Activated T-cell treated with anti-CD3 and anti-CD28 coated beads, Interleukin-2, amount 50 U/mL, for 48 hours (primary cell): ENCODE measurements at places on chromosomes 5 and 9.

GRCh38 chr5:134493461-134494055, 31.9 kb upstream of the JADE2 start:
- DNase-seq, result no peak

GRCh38 chr5:21159510-21160059, 1171.6 kb upstream of the CDH18 start:
- no peak for DNase-seq

GRCh38 chr5:61449804-61450492, 117.9 kb downstream of the ZSWIM6 start:
- DNase-seq, result no peak

GRCh38 chr5:140055152-140055551, 12.1 kb upstream of the NRG2 start:
- DNase-seq, result no peak

DNA sequence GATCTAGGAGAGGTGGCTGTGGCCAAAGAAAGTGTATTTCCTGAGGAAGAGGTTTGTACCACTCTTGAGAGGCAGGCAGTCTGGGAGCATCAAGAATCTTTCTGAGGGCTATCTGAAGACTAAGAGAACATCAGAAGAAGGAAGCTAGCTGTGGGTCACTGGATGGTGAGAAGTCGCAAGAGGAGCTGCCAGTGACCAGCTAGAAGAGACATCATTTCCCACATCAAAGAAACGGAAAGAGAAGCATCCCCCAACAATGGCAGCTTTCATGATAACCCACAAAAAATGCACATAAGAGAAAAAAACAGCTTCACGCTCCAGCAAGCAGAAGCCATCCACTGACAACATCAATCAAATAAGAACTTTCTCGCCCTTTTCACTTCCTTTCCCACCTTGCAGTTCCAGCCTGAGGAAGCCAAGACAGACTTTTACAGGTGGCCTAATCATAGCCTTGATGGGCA, 25.0 kb upstream of the CEP78 start:
- no peak for DNase-seq

DNA sequence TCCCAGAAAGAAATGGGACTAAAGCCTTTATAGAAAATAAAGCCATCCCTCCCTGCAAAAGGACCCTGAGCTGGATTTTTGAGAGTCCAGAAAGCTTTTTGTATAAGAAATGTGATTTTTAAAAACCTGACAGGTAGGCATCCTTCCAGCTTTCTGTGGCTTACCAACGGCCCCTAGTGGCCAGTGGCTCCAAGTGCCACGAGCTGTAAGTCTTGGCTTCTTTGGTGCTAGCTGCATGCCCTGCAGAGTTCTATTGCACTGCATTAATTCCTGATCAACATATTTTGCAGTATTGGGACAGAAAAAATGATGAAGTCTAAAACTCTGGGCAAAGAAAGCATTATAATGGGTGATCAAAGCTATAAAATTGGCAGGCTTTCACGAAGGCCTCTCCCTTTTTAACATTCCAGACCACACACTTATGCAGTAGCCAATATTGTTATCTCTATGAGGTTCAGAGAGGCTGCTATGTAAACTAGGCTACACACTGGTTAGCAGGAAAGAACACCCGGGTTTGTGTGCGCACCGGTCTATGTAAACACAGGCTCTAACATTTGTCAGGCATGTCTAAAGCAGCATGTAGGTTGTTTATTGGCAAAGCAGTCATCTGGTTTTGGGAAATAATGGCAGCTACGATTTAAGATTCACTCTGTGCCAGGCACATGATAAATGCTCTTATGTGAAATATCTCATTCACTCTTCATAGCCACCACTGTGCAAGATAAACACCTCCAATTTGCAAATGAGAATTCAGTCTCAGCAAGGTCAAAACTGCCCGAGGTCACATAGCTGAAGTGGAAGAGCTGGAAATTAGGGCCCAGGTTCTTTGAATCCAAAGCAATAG, 55.2 kb downstream of the NMUR2 start:
- peak; percentile 32 for DNase-seq

GRCh38 chr5:143653256-143653655, 158.7 kb upstream of the HMHB1 start:
- DNase-seq, result peak; percentile 19

- DNase-seq, result peak; percentile 17
Measured at GRCh38 chr9:116000748-116001329, 152.8 kb upstream of the PAPPA start.

DNA sequence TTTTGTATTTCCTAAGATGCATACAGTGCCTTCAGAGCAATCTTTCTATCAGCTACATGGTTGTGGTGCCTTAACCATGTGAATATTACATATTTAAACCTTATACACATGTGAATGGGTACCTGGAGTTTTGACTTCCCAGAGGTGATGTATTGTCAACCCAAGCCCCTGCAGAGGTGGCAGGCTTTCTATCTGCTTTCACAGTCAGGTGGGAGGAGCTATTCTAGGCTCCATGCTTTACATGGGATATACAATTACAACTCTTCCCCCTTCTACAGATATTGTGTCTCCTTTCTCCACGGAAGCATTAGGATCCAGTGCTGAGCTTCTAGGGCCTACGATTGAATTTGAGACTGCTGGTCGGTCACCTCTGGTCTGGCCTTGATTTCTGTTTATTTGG, 89.8 kb upstream of the TUT7 start:
- DNase-seq, result no peak

- DNase-seq, result no peak
Measured at GRCh38 chr9:137319011-137319738, 17.1 kb upstream of the NRARP start.

- DNase-seq, result no peak
Measured at GRCh38 chr5:108233617-108234155, 148.2 kb downstream of the FBXL17 start.

DNA sequence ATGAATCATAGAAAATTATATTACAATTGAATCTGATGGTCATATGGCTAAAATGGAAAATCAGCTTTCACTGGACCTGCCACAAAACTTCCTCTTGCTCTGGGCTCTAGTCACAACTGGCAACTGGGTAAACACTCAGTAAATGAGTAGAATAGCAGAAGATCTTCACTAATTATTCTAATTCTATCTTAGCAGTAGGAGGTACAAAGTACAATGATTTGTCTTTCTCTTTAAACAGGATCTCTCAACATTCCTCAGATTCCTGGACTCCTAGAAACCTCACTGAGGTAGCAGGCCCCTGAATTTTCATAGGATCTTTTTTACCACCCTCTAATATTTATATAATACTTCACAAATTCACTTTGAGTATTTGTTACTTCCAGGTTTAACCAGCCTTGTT, 239.9 kb upstream of the SMARCA2 start:
- no peak for DNase-seq

- DNase-seq, result peak; percentile 73
Measured at GRCh38 chr5:132437604-132438266, 52.8 kb downstream of the IRF1 start.

DNA sequence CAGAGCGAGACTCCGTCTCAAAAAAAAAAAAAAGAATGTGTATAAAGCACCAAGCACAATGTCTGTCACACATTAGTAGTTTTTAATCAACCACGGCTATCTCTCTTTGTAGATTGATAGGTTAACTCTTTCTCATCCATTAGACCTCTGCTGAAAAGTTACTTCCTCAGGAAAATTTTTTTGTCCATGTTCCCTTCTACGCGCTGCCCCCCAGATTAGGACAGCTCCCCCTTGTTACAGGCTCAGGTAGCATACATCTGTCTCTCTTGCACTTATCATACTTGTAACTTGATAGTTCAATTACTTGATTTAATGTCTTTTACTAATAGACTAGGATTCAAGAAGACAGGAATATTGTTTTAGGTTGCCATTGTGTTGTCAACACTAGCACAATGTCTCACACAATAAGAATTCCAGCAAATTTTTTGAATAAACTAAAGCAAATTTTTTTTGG, 1.5 kb downstream of the SPDL1 start:
- DNase-seq, result no peak

DNA sequence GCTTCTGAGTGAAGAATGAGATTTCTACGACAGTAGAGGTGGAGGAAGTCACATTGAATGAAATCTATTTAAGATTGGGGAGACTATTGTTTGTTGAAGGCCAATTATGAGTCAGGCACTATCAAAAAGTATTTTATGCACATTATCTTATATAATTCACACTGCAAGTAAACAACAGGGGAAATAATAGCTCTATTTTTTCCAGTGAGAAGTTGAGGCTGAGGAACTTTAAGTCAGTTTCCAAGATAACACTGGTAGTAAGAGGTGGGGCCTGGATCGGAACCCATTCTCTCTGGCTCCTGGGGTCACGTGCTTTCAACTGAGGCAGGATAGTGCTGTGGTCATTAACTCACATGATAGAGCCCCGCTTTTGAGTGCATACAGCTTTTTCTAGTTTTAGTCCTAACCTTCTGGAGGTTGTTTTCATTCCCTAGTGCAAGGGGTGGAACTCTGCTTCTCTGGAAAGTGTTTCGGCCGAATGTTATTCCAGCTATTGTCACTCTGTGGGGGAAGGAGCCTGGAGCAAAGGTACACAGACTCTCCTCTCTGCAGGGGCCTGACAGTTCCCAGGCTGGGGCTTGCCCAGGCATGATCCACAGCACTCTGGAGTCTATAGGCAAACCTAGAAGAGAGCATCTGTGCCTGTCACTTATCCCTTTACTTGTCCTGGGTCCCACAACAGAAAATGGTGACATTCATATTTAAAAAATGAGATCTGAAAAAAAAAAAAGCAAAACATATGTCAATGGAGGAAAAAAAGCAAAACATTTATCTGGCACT, 352.4 kb upstream of the ACTBL2 start:
- no peak for DNase-seq

DNA sequence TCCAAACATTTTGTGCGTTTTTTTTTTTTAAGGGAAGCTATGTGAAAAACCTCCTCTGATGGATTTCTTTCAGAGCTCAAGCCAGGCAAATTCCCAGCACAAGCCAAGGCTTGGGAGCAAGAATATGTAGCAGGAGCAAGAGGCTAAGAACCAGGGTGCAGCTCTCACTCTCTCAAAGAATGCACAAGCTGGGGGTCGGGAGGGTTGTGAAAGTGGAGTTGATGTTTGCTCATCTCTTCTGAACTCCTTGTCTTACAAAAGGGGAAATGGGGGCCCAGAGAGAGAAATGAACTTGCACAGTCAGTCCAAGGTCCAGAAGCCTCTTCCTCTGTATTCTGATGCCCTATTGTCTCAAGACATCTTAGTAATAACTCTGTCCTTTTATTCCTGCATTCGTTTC, 7.7 kb upstream of the TRAF1 start:
- DNase-seq, result no peak

- no peak for DNase-seq
Measured at GRCh38 chr5:134345996-134346395, 21.0 kb downstream of the CDKL3 start.

DNA sequence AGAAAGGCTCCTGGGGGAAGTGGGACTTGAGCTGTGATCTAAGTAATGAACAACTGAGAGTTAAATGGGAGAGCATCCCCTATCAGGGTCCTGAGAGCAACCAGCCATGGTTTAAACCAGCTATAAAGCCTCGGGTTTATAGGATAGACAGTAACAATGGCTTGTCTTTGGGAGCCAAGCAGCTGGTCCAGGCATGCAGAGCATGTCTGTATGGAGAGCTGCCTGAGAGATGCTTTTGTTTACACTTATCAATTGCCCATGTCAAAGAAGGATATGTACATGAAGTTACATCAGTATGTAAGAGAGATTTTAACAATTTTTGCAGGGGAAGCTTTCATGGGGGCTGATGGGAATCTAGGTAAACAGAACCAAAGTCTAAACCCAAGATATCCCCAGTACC, 4.4 kb downstream of the TGFBI start:
- DNase-seq, result no peak

- peak; percentile 69 for DNase-seq
Measured at GRCh38 chr9:128026773-128027541, 40.2 kb downstream of the NAIF1 start.

- no peak for DNase-seq
Measured at GRCh38 chr9:99030610-99031109, 74.3 kb upstream of the TGFBR1 start.
